ELR (cell line): ENCODE measurements at places on chromosomes 13 and 19.

- DNase-seq, result peak; percentile 37
These were observed 88.9 kb downstream of the KDM4B start for GRCh38 chr19:5057860-5058259.

GRCh38 chr19:54230031-54230430 is 7.2 kb upstream of the LILRB3 start:
- DNase-seq, result no peak

GRCh38 chr13:36992362-36992761 is 6.8 kb downstream of the ALG5 start:
- no peak for DNase-seq

DNA sequence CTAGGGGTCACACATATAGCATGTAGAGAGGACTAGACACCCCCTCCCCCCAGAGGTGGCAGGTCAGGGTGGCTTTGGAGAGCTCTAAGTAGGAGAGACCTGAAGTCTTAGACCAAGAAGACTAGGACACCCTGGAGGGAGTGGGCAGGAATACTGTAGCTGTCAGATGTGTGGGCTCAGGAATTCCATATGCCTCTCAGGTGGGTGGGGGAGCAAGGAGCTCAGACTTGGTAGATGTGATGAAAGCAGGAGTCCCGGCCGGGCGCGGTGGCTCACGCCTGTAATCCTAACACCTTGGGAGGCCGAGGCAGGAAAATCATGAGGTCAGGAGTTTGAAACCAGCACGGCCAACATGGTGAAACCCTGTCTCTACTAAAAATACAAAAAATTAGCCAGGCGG is 1.6 kb downstream of the CRB3 start:
- DNase-seq, result no peak

DNA sequence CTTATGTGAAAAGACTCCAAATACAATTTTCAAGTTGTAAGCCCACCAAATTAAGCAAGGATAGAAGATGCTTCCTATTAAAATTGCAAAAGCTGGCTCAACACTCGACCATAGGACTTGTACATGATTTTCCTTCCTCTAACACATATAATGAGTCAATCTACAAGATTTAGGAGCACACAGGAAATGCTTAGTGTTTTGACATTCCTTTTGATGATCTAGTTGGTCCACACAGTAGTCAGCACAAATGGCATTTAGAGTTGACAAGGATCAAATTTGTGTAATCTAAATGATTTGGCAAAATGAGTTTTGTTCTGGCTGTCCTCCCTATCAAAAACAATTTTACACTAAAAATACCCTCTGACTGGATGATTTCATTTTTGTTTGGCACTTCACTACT is 340.2 kb downstream of the DIAPH3 start:
- peak; percentile 88 for DNase-seq

DNA sequence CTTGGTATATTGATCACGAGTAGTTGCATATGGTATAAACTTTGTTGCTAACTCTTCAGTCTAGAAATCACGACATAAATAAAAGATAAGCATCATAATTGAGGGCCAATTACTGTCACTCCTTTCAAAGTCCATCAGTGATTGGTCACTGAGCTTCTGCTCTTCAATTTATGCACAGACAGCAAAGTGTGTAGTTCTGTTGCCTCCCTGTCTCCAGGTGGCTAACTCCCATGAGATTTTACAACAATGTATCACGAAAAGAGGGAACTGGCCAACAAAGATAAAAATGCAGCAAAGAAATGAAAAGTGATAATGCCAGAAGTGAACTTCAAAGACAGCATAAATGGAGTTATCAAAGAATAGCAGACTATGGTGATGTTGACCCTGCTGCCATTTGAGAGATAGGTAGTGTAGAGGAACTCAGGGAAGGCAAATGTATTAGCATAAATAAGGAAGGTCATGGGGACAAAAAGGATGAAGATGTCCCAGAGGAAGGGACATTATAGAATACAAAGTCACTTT is 12.7 kb upstream of the TNFSF14 start:
- no peak for DNase-seq

DNA sequence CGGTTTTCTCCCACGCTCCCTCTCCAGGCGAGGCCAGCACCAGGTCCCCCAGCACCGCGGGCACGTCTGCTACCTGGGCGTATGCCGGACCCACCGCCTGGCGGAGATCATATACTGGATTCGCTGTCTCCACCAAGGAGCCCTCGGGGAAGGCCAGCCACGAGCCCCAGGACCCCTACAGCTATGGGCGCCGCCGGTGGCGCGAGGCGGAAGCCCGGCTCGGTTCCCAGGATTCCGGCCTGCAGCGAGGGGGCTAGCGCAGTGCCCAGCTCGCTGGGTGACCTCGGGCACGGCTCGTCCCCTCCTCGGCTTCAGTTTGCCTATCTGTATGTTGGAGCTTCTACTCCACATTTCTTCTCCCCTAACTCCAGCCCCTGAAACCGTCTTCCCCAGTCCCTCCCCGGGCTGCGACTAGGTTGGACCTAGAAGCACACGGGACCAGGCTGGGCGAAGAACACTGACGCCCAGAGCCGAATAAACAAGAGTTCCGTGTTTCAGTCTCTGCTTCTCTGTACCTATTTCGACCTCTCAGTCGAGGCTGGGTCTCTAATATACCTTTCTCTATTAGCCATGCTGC is 749 bp upstream of the CPT1C start:
- peak; percentile 45 for DNase-seq

DNA sequence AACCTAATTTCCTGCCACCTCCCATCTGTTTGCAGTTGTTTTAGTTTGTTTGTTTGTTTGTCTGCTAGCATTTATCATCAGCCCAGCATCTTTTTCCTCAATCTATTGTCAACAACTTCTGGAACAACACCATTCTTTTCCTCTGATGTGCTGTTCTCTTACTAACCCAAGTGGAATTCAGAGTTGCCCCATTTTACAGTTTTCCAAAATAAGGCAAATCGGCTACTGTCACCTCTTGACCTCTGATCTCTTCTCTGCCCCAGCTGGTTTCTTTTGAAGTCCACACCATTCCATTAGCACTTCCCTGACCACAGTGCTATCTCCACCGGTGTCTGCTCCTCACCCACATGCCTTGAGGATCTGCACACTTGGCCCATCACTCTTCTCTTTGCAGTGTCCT is 102.4 kb downstream of the EFNB2 start:
- DNase-seq, result peak; percentile 1

- DNase-seq, result no peak
These were observed 4.6 kb upstream of the SLAIN1 start for GRCh38 chr13:77692746-77693448.

DNA sequence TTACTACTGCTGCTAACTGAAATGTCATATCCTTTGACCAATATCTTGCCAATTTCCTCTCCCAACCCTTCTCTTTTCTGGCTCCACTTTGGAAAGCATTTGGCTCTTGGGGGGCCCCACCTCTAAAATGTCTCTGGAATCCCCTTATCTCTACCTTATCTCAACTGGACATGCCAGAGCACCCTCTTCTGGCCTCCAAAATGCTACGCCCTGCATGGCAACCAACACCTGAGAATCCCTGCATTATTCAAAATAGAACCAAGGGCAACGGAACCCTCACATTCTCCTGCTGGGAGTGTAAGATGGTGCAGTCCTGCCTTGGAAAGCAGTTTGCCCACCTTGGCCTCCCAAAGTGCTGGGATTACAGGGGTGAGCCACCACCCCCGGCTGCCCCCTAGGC is 35.3 kb downstream of the CERS4 start:
- DNase-seq, result no peak

GRCh38 chr13:100178309-100178708 is 89.4 kb downstream of the PCCA start:
- no peak for DNase-seq

DNA sequence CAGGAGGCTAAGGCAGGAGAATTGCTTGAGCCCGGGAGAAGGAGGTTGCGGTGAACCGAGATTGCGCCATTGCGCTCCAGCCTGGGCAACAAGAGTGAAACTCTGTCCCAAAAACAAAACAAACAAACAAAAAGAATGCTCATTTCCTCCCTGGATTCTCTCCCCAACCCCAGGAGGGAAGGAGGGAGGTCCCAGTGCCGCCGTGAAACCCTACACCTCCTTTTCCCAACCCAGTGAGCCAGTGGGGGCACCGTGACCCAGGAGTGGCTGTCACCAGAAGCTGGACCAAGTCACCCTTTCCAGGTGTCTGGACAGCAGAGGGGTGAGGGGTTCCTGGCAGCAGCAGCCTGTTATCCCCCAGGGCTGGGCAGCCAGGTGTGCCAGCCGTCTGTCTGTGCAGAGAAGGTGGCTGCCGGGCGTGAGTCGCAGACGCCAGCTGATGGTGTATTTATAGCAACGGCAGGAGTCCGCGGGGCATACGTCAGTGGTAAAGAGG is 23.5 kb downstream of the NFIC start:
- no peak for DNase-seq

- no peak for DNase-seq
These were observed 7.2 kb upstream of the DNAJC15 start for GRCh38 chr13:43016226-43016625.

DNA sequence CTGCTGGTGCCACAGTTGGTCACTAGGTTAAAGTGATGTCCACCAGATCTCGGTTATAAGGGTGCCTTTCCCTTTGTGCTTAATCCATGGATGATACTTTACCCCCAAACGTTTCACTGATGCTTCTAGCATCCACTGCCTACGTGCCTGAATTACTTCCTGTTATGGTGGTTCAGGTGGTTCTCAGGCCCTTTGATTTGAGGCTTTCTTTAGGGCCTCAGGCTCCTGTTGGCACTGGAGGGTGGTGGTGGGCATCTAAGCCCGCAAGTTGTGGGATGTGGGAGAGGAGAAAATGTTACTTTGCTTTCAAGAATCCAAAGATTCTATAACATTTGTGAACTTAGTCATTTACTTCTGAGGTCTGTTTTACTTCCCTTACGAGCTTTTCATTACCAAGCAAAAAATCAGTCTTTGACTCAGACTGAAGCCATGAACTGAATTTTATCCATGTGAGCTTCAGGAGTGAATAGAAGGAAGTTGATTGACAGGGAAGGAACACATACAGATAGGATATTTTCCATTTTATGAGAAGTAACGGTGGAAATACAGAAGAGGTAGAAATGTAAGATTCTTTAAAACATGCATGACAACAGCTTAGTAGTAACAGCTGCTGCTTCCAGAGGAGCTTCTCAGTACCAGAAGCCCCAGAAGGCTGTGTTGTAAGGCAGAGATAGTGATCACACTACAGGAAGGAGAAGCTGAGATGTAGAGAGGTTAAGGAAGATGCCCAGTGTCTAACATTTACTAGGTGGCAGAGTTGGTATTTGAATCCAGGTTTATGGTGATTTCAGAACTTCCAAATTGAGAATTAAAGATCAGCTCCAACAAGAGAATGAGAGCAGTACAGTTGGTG is 65.0 kb downstream of the ARHGEF7 start:
- no peak for DNase-seq

GRCh38 chr13:33547035-33547434 is 261.5 kb upstream of the STARD13 start:
- DNase-seq, result no peak

DNA sequence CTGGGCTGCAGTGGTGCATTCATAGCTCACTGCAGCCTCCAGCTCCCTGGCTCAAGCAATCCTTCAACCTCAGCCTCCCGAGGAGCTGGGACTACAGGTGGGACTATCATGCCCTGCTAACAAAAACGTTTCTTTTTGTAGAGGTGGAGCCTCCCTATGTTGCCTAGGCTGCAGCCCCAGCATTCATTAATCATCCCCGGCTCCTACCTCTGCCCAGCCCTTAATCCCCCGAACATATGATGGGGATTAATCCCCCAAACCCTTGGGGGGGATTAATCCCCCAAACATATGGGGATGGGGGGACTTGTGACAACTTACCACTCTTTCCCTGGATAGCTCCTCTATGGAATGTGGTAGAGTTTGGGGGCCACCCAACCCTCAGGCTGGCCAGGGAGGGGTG is 45.9 kb downstream of the SUGP2 start:
- no peak for DNase-seq

GRCh38 chr19:37817180-37817981 is 38.0 kb upstream of the ZNF573 start:
- peak; percentile 3 for DNase-seq

DNA sequence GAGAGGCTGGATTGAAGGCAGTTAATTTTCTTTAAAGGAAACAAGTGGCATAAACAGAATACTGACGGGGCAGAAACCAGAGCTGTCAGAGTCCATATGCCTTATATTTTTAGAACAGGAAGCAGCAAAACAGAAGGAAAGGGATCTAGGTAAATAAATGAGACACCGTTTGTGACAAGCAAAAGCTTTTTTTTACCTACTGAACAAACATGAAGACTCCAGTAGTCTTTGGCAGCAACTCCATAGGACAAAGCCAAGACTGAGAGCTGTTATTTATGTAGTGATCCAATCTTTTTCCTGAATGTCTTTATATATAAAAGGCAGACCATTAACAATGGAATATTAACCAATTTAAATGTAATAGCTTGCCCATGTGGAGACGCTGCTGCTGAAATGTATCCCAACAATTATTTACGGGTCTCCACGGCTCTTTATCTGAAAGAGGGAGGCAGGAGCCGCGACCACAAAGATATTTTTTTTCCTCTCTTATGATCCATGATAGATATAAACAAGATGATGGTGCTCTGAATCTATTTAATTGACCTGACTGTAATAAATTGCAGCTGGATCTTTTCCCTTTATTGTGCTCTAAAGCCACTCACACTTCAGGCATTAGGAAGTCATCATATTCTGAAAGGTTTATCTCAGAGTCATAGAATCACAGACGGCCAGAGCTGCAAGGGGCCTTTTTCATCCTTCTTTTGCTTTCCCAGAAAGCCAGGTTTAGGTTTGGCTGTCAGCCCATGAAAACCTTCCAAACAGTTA is 687.8 kb downstream of the EFNB2 start:
- no peak for DNase-seq

DNA sequence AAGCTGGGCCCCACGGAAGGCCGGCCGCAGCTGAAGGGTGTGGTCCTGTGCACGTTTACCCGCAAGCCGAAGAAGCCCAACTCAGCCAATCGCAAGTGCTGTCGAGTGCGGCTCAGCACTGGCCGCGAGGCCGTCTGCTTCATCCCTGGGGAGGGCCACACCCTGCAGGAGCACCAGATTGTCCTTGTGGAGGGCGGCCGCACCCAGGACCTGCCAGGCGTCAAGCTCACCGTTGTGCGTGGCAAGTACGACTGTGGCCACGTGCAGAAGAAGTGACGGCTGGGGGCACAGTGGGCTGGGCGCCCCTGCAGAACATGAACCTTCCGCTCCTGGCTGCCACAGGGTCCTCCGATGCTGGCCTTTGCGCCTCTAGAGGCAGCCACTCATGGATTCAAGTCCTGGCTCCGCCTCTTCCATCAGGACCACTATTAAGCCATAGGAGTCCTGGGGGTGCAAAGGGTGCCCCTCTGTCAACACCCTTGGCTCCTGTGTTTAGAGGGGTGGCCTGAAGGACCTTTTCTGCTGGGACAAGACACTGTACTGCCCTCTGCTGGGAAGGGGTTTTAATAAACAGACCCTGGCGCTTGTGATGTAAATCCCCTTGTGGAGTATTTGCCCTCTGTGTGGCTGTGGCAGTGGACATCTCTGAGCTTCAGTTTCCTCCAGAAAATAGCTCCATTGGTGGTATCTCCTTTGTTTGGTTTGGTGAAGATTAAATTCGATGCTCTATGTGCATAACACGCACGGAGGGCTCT is 1.9 kb downstream of the MRPS12 start:
- peak; percentile 55 for DNase-seq

GRCh38 chr13:99875391-99875790 is 96.2 kb downstream of the ZIC5 start:
- no peak for DNase-seq
